ENCODE measurements at places on chromosomes 13 and 19.

DNA sequence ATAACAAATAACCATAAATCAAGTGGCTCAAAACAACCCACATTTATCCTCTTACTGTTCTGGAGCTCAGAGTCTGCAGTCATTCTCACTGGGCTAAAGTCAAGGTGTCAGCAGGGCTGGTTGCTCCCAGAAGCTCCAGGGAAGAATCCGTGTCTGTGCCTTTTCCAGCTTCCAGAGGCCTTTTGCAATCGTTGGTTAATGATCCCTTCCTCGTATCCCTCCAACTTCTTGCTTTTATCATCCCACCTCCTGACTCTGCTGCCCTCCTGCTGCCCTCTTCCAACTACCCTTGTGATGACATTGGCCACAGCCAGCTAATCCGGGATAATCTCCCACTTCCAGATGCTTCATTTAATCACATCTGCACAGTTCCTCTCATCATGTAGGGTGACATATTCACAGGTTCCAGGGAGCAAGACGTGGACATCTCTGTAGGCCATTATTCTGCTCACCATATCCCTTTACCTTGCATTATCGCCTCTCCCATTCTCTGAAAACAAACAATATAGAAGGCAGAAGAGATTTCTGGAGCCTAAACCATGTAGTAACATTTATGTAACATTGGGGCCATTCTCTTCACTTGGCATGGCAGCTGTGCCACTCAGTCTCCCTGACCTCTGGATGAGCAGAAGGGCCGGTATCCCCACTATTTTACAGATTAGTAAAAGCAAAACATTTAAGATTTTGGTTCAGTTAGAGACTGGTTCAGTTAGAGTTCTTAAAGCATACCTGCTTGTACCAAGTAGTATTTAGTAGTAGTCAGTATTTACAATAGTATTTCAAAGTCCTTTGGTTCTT lies 53.5 kb downstream of the RFC3 start:
- DNase-seq, result no peak

GRCh38 chr19:40908976-40909375 lies 26.9 kb upstream of the CYP2A7 start:
- no peak for DNase-seq

DNA sequence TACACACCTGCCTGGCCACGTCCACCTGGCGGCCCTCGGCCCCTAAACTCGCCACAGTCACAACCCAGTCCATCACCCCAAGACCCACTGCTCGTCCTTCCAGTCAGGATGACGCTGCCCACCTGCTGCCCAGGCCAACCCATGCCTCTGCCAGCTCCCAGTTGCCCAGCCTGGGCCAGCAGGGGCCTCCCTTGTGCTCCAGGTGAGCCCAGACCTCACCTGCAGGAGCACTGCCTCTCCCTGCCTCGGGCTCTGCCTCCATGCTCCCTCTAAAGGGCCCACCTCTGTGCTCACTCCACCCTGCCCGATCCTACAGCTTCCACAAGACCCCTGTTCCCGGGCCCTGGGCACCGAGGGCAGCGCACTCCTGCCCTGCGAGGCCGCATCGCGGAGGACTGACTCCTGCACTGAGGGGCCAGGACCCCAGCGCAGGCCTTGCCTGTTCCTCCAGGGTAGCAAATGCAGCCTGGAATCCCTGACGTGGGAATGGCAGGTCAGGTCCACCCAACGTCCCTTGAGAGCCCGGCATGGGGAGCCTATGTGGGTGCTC lies 8.0 kb upstream of the CACTIN start:
- no peak for DNase-seq

GRCh38 chr19:47481460-47482052 lies 2.5 kb downstream of the KPTN start:
- no peak for DNase-seq

DNA sequence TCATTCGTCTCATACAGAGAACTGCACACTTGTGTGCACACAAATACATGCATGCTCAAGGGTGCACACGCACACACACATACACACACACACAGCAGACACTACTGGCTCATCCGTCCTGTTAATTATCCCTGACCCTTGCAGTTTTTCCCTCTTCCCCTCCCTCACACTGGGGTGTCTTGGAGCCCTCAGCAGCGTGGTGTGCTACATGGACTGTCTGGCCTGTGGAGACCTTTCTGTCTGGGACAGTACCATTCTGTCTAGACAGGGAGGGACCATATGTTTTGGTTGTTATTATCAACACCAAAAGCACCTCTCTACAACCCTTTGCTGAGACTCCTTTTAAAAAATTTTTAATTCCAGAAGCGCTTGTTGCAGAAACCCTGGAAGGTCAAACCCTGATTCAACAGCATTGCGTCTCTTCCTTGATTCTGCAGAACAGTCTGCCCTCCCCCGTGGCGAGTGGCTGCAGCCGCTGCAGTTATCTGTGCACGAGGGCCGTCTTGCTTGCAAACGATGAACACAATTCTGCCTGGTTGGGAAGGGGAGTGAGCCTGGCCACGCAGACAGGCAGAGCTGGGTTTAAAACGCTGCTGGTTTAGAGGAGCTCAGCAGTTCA lies 374.0 kb downstream of the IRS2 start:
- DNase-seq, result no peak

DNA sequence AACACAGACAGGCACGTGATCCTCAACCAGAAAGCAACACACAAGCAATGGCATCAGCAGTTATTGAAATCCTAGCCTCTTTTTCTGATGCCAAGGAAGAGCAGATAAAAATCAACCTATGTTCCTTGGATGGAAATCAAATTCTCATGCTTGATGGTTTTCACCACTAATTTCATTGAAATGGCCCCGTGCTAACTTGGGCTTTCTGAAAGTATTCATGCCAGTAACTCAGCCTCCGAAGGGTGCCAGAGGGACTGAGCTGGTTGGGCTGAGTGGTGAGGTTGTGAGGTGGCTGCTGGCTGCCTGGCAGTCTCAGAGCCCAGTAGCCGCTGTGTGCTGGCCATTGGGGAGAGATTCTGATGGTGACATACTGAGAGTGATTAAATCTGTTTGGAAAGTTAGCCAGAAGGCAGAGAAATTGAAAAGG lies 309.3 kb downstream of the DCT start:
- DNase-seq, result no peak

GRCh38 chr13:50494138-50494537 lies 349.4 kb downstream of the DLEU7 start:
- no peak for DNase-seq

GRCh38 chr19:3880471-3881271 lies at the start of gene ATCAY:
Gene ATCAY, plus strand, starts transcription at chr19:3880685. Its CDS starts 5,083 bp downstream, at chr19:3885768.
- DNase-seq, result no peak

DNA sequence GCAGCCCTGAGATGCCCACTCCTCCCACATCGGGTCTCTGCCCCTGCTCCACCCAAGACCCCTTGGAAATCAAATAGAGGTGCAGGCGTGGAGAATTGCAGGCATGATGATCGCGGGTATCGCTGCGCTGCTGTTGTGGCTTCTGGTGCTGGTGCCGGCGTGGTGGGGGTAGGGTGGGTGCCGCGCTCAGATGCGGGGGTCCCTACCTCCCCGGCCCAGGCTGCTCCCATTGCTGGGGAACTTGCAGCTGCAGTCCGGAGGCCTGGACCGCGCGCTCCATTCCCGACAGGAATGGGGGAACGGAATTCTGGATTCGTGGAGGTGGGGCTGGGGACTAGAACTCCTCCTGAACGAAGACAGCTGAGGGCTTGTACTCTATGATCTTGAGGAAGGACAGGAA lies 20.4 kb downstream of the CYP2F1 start:
- no peak for DNase-seq

GRCh38 chr13:94263038-94263437 lies 216.4 kb downstream of the DCT start:
- DNase-seq, result no peak

DNA sequence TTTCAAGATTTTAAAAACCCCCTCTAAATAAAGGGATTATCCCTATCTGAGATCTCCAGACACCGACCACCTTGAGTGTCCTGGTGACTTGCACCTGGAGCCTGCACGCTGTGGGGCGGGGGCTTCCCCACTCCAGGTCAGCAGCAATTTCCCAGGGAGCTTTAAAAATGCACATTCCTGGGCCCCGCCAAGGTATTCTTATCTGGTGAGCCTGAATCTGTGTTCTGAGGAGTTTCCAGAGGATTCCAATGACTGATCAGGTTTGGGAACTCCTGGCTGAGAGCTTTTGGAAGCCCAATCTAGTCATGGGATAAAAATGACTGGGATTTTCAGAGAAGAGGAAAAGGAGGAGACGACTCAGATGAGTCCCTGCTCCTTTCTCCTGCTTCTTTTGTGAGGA lies 66.1 kb downstream of the FGF9 start:
- DNase-seq, result no peak

- no peak for DNase-seq
Measured at GRCh38 chr19:29666578-29667386, 1.5 kb downstream of the PLEKHF1 start.

- DNase-seq, result no peak
Measured at GRCh38 chr19:14674764-14675163, at the start of gene ADGRE3. Gene ADGRE3, minus strand, starts transcription at chr19:14674844. Its CDS starts 74 bp downstream, at chr19:14674770.

DNA sequence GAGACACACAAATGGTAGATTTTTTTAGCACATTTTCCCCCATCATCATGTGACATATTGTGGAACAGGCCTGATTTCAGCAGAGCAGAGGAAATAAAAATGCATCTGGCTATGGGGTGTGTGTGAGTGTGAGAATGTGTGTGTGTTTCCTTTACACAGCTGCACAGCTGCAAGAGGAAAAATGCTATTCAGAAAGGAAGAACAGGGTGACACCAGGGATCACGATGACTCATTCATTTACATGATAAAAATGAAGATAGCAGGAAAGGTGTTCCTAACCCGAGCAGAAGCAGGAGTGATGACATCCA lies 469.5 kb upstream of the TSHZ3 start:
- no peak for DNase-seq

DNA sequence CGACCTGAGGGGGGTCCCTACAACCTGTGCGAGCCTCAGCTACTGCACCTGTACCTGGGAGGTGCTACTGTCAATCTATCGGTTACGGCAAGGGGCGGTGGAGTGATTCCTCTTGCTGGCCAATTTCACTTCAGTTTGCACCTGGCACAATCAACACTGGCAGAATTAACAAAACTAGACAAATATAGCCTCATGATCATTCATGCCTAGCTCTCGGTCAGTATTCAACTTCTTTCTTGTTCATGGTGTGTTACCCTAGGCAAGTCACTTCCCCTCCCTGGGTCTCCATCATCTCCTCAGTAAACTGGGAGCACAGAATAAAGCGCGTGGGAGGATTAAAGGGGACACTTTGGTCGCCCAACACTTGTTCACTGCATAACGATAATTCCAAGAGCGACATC lies 618 bp downstream of the HAUS8 start:
- no peak for DNase-seq

GRCh38 chr19:49067554-49067953 lies 2.9 kb upstream of the NTF4 start:
- DNase-seq, result no peak

- no peak for DNase-seq
Measured at GRCh38 chr19:38527466-38528136, 90.2 kb downstream of the MAP4K1 start.

GRCh38 chr13:98181111-98181815 lies 4.2 kb upstream of the RNF113B start:
- no peak for DNase-seq

- no peak for DNase-seq
Measured at GRCh38 chr13:24713022-24713421, 32.8 kb downstream of the ATP12A start.

- DNase-seq, result no peak
Measured at GRCh38 chr13:97724450-97724849, 229.0 kb upstream of the IPO5 start.

- no peak for DNase-seq
Measured at GRCh38 chr13:36090592-36090991, 40.6 kb downstream of the DCLK1 start.

DNA sequence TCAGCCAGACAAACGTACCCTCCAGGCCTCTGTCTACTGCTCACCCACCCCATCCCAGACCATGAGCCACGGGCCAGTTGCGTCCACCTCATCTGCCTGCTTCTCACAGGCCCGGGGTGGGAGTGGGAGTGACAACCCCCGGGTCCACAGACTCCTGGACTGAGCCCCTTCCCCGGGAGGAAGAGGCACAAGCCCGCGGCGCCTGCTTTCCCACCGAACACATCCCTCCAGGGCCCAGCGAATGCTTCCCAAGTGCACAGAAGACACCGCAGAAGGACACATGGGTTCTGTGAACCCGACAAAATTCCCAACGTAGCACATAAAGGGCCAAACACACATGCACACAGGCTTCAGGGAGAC lies 18.0 kb upstream of the PLPP2 start:
- DNase-seq, result no peak

DNA sequence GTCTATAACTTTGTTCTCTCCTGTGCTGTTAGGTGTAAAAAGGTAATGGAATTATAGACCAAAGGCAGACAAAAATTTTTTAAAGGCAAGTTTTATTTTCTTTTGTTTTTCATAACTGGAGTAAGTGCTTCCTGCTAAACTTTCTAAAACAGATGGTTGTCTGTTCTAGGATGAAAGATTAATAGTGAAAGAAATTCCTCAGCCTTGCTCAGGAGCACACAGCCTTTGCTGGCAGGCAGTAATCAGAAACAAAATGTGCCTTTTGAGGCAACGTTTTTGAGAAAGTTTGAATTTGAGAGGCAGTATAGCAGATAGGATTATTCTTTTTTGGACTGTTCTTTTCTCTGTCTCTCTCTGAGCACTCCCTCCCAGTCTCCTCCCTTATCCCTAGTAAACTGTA lies 2749.5 kb downstream of the PCDH9 start:
- DNase-seq, result no peak

DNA sequence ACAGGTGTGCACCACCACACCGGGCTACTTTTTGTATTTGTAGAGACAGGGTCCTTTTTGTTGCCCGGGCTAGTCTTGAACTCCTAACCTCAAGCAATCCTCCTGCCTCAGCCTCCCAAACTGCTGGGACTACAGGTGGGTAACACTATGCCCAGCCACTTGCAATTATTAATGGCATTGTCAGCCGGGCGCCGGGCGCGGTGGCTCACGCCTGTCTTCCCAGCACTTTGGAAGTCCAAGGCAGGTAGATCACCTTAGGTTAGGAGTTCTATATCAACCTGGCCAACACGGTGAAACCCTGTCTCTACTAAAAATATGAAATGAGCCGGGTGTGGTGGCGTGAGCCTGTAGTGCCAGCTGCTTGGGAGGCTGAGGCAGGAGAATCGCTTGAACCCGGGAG lies 2.7 kb upstream of the MEX3D start:
- DNase-seq, result no peak

- no peak for DNase-seq
Measured at GRCh38 chr19:4208385-4209094, 20.8 kb upstream of the EBI3 start.

All from CMK (cell line).